Mesenteric fat pad (tissue), 1 donor: ENCODE measurements at places on chromosomes 6 and 20. TPM values are rescaled to one million over a fixed set of nuclear protein-coding genes. Genes with fewer than 3 reads are reported as not detected.

Gene ATF6B
- 46.6 TPM for total RNA-seq

Gene RIMS1
- total RNA-seq: 2.1 TPM

Gene ZNF341
- 3.1 TPM for total RNA-seq

Gene RAET1G
- total RNA-seq: 0.51 TPM

Gene SRSF12
- total RNA-seq: 1.5 TPM

Gene COL19A1
- not detected for total RNA-seq

DNA sequence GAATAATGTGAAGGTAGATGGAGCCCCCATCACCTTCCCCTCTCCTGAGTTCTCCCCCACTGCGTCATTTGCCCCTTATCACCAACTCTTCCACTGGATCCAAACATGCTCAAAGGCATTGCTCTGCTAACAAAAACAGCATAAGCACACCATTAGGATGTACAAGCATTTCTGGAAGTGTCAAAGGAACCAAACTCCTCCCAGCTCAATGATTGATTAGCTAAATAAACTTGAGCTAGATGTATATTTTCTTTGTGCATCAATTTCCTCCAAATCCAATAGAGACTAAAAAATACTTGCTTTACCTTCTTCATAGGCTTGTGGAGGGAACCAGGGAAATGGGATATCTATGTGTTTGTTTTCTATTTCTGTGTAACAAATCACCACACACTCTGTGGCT is 248.4 kb upstream of the JARID2 start:
- no peak for DNase-seq

- DNase-seq: peak; percentile 39
Observed at GRCh38 chr20:36526521-36527011, 14.8 kb upstream of the MYL9 start.

DNA sequence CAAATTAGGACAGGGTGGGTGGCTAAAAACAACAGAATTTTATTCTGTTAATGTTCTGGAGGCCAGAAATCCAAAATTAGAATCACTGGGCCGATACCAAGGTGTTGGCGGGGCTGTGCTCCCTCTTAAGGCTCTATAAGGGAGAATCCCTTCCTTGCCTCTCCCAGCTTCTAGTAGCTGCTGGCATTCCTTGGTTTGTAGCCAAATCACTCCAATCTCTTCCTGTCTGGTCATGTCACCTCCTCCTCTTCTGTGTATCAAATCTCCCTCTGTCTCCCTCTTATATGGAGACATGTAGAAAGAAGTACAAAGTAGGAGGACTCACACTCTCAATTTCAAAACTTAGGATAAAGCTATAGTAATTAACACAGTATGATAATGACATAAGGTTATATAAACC is 102.9 kb upstream of the SIRPA start:
- DNase-seq: no peak

DNA sequence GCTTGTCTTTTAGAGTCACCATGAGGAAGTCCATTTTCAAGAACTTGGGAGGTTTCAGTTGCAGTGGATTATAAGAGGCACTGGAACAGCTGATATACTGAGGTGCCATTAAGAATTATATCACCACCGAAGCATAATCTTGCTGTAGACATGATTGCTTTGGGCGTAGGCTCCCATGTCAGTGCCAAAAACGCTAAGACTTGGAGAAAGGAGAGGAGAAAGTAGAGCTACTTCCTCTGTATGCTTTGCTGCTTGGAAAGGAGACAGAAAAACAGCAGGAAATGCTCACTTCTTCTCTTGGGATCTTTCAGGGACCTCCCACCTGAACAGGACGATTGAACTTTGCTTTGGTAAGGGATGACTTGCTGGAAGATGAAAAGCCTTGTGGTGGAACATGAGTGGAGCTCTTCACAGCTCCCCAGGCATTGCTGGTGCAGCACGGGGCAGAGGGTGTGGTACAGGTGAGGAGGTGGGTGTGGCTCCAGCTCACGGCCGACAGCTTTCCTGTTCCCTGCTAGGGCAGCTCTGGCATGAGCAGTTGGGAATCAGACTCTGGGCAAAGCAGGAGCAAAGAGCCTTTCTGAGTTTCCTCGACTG is 190.4 kb upstream of the JAG1 start:
- no peak for DNase-seq

DNA sequence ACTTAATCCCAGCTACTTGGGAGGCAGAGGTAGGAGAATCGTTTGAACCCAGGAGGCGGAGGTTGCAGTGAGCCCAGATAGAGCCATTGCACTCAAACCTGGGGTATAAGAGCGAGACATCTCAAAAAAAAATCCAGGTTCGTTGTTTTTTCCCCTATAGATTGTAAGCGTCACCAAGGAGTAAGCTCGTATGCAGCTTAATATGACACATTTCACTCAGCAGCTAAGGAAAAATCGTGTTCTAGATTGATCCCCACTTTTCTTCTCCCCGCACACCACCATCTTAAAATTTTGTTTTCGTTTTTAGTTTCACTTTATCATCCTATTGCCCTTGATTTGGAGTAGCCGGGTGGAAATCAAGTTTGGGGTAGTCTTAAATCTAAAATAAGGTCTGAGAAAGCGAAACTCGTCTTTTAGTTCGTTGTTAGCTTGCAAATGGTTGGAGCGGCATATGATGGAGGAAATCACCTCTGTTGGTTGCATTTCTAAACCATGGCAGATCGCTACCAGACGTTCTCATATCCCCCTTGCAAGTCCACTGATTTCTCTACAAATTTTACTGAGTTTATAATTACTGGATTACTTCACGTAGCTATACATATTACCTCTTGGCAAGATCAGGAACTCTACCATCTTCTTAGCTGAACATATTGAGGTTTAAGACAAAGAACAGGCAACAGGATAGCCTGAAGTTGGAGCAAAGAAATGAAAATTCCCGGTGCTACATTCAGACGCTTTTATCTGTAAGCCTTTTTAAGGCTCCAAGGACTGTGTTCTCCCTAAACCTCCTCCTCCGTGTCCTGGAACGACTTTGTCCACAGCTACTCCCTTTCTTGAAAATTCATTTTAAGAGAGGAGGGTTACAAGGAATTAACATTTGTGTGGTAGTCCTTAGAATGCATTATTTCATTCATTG is 91.1 kb upstream of the BTN3A2 start:
- DNase-seq: no peak
